ENCODE measurements at places on chromosomes 6 and 20.
A peak's percentile ranks its signal among the peaks of the same experiment; 100 is the strongest.

DNA sequence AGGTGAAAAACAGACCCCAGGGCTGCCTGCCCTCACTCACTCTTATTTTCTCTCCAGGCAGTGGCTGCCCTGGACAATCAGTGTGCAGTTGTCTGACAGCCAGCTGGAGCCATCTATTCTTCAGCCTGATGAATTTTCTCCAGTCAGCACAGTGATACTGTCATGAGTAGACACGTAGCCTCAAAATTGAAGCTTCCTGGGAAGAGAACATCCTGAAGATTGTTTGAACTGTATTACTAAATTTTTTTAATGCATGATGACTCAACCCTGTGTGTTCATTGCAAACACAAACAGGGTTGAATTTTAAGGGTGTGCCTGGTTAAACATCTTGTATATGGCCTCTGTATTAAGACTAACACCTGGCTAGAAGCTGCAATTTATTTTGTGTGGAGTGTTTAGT is 49.8 kb upstream of the STXBP5 start:
- DNase-seq: no peak

GRCh38 chr6:169156108-169156792 is 97.4 kb downstream of the THBS2 start:
- DNase-seq: no peak

DNA sequence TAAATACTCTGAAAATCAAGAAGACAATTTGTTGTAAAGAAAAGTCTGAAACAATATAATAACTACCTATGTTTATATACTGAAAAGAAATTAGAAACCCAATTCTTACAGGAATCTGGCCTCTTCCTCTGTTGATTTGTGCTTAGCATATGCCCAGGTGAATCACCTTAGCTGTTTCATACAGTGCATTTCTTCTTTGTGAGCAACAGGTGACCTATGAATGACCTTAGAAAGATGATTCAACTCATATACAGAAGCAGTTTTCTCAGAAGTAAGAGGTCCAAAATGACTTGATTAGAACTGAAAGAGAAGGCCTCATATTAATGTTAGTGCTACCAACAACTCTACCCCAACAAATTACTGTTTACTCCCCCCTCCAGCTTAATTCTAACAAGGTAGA is 419.5 kb upstream of the ID4 start:
- no peak for DNase-seq

GRCh38 chr20:3797592-3798372 is 1.7 kb downstream of the CDC25B start:
- peak; percentile 42 for DNase-seq

DNA sequence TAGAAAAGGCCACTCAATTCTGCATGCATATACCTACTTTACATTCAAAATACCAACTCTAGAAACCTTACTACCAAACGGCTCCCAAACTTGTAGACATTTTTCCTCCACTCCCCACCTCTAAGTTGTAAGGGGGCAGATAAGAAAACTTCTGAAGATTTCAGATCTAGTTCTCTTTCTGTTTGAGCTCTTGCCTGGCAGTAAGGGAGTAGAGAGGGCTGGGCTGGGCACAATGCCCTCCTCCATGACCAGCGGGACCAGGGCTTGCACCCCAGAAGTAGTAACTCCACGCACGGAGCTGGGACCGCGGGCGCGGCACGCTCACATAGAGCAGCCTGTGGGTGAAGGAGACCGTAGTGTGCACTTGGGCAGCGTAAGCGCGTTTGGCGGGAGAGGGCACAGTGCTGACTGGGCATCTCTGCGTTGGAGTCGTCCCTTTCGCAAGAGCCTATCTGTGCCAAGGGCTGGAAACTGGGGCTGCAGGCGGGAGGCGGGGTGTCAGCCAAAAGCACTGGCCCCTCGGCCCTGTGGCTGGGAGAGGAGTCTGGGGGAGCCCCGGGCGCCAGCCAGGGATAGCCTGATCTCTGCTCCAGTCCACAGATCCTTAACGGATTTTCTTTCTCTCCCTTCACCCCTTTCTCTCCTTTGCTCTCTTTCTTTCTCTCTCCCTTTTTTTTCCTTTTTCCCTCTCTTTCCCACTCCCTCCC is 32.4 kb downstream of the PHACTR1 start:
- DNase-seq: no peak

DNA sequence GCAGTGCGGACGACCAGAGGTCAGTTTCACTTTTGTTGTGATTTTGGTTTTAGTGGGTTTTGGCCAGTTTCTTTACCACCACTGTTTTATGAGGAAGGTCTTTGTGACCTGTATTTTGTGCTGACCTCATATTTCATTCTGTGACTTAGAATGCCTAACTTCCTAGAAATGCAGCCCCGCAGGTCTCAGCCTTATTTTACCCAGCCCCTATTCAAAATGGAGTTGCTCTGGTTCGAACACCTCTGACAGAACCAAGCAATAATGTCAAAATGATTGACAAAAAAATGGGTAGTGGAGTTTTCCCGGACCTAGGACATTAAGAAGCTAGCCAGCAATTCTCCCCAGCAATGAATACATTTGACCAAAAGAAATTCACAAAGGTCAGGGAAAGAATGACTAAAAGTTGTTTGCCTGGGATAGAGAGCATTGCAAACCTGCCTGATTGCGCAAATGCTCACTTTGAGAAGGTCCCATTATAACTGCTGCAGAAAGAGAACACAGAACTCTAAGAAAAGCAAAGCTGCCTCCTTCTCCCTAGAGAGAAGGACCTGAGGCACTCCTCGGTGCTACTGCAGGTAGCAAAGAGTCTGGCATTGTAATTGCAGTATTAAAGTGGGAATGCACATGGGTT is 288.8 kb downstream of the ADGB start:
- no peak for DNase-seq

GRCh38 chr20:29763821-29764511 is 1493.5 kb upstream of the DEFB115 start:
- DNase-seq: no peak

DNA sequence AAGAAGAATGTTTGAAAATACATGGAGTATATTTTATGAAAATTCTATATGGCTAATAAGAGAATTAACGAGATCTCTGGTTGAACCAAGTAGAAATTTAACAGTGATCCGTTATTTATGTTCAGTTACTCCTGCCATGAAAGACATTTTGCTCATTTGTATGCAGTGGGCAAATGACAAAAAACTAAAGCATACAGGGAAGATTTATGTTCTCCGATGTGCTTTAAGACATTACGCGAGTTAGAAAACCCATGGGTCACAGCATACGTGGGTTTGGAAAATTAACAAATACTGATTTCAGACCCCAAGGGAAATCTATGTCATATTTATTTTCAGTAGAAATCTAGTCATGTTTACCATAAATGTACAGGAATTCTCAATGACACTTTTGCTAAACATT is 90.1 kb downstream of the BMP5 start:
- DNase-seq: no peak

GRCh38 chr6:168016721-168017525 is 19.5 kb downstream of the KIF25 start:
- no peak for DNase-seq

DNA sequence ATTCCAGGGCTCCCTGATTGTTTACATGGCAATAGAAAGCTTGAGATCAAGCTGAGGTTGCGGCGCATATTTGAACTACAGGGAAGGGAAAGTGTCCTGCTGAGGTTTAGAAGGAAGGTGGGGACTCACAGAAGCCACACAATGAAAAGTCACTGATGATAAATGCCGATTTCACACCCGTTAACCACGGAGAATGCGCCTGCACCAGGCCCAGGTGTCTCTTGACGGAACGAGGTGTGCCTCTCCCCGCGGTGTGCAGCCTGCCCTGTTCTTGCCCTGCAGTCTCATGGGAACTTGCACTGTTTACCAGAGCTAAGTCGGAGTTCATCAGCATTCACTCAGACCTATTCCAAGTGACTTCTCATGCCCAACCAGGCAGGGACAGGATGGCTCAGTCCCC is 90.3 kb downstream of the LY86 start:
- DNase-seq: no peak

DNA sequence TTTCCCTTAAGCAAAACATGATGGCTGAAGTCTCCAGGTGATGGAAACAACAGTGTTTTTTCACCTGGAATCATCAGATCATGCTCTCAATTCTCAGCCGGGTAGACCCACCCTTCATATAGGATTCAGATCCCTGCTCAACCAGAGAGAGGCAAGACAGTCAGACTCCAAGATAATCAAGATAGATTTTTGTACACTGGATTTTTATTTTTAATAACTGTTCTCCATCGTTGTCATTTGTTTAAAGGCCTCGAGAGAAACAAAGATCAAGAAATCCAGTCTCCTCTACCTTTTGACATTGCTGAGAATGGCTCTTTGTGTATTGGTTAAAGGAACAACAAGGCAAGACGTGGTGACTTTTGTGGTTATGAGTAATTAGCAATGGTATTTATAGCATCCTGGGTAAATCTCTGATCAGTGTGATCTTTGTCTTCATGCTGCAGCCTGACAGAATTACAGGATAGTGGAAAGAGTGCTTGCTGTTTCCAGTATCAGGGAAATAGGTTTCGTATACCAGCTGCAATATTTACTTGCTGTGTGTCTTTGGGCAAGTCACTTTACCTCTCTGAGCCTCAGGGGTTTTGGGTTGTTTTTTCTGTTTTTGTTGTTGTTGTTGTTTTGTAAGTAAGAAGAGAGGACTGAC is 29.9 kb downstream of the ID4 start:
- no peak for DNase-seq

- DNase-seq: no peak
These were observed 54.7 kb downstream of the ELOVL5 start for GRCh38 chr6:53294095-53294494.

Data from activated T-helper 1 cell treated with Interleukin-2 at 50 U/mL for 16 hours (primary cell).